Substantia nigra (tissue), 51 donors: ENCODE measurements at places on chromosomes 4 and X.

GRCh38 chr4:154973244-154974035 is 192.4 kb downstream of the RBM46 start:
- DNase-seq: no peak

DNA sequence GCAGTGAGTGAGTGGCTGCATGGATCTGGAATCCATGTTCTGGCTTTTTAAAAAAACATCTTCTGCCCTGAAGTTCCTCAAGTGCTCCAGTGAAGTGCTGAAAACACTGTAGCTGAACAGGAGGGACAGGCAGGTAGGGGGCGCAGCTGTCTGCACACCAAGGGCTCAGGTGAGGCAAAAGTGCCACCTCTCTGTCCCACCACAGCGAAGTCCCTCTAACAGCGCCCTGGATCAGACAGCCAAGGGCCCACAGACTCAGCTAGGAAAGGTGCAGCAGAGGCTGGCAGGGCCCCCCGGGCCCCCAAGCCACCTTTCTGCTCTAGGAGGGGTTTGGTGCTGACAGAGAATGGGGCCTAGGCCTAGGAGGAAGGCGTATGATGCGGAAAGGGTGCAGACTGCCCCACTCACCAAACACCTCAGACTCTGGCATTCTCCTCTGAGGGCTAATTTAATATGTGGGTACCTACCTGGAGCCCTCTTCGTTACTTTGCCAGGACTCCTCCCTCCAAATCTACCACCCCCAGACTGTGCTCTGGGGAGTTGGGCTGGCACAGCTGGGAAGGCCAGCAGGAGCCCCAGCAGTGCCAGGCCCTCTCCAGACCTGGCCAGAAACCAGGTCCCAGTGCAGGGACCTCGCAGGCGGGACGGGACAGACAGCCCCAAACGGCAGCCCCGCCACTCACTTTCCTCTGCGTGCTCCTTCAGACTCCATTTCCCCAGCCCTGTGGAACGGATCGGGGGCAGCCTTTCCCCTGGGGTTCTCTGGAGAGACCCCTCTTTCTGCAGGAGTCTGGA is 73.7 kb downstream of the ENPP6 start:
- DNase-seq: no peak

- DNase-seq: no peak
Measured at GRCh38 chr4:7045961-7046921, 3.1 kb downstream of the TADA2B start.

GRCh38 chr4:60019180-60019579 is 1180.9 kb upstream of the ADGRL3 start:
- DNase-seq: no peak

GRCh38 chr4:147590249-147590920 is 26.8 kb upstream of the TMEM184C start:
- DNase-seq: peak; percentile 30

DNA sequence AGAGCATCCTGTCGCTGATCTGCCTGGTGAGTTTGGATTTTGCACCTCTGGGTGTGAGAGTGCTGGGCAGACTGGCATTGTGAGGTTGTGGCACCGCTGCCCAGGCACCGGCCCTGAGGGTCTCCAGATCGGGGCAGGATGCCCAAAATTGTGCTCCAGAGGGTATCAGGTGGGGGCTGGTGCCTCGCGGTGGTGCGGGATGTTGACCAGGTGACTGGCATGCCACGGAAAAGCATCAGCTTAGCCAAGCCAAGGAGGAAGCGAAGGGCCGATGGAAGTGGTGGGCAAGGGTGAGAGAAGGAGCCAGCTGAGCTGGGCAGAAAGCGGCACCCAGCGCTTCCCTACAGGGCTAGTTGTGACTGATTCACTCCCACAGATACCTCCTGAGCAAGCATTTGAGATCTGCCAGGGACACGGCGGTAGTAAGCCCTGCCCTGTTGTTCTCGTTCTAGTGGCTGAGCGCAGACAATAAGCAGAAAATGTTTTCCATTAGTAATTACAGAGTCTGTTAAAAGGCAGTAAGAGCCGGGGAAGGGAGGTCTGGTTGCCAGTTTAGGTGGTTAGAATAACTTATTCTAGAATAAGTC is 809 bp downstream of the ZFP92 start:
- no peak for DNase-seq

GRCh38 chr4:3451956-3452355 is 10.2 kb downstream of the HGFAC start:
- no peak for DNase-seq

DNA sequence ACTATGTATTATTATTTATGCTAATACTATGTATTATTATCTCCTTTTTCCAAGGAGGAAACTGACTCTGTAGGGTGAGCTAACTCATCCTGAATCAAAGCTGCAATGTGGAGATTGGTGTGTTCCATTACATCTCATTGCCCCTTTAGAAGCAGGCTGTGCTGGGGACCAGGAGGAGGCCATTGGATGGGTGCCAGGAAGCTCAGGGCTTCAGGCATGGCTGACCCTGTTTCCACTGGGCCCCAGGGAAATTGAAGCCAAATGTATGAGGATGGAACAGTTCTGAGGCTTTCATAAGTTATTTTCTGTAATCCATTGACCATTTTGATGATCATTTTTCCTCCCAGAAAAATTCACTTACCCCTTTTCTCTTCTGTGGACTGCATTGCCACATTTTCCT is 418.8 kb upstream of the ZFP42 start:
- no peak for DNase-seq

- DNase-seq: no peak
Measured at GRCh38 chr4:11824566-11824965, 395.9 kb upstream of the HS3ST1 start.

DNA sequence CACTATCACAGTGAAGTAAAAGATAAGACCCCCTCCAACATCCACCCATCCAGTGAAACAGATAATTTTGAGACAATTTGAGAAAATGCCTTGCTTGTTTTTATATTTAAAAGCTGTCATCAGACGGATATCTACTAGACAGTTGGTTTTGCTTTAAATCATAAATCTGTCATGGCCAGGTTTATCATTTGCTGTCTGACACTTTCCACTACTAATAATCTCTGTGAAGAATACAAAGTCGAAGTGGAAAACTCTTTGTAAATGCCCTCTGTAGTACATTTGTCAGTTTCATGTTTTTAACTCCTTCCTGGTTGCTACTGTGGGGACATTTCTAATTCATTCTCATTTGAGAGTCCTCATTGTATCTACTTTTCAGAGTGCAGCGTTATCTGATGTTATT is 1606.2 kb upstream of the PCDH7 start:
- no peak for DNase-seq

DNA sequence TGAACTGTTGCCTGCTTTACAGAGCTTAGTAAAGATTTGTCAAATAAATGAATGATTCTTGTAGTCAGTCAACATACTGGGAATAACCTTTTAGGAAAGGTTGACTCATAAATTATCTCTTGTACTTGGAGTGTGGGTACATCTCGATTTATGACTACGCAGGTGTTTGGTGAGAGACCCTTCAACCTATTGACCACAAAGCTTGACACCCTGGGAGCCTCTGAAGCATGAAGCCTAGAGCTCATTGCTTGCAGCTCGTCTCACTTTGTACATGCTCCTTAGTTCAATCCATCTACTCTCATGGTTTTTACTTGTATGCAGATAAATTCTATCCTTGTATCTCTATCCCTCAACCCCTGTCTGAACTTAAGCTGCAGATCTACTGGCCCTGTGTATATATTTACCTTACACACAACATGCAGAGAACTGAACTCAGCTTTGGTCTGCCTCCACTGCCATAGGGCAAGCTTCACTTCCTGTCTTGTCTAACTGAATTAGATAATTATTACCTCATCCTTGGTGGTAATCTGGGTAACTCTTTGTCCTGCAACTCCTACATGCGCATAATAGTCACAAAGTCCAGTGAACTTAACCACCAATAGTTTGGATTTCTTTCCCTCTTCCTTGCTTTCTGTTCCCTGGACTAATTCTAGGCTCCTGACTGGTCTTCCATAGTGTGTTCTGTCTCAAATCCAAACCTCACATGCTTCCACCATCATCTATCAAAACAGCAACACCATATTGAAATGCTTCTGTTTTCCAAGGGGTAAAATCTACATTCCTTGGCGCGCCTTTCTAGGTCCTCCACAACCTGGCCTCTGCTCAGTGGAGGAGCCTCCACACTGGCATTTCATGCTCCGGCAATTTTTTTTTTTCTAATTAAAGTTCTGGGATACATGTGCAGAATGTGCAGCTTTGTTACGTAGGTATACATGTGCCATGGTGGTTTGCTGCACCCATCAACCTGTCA is 32.2 kb upstream of the FAT1 start:
- no peak for DNase-seq

DNA sequence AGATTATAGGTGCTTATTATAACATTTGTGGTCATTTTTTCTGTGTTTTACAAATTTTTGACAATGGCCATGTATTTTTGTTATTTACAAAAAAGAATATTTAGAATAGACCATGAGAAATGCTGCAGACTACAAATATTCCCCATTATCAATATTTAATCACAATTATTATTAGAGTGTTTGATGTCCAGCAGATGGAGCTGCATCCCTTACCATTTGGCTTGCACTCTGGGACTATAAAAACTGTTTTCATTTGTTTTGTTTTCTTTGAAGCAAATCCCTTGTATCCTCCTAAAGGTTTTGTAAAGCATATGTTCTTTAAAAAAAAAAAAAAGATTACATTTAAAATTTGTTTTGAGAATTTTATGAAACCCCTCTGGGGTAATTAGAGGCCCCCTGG is 85.6 kb upstream of the CXorf66 start:
- no peak for DNase-seq

- DNase-seq: no peak
Measured at GRCh38 chrX:68376373-68376772, 56.9 kb downstream of the OPHN1 start.

DNA sequence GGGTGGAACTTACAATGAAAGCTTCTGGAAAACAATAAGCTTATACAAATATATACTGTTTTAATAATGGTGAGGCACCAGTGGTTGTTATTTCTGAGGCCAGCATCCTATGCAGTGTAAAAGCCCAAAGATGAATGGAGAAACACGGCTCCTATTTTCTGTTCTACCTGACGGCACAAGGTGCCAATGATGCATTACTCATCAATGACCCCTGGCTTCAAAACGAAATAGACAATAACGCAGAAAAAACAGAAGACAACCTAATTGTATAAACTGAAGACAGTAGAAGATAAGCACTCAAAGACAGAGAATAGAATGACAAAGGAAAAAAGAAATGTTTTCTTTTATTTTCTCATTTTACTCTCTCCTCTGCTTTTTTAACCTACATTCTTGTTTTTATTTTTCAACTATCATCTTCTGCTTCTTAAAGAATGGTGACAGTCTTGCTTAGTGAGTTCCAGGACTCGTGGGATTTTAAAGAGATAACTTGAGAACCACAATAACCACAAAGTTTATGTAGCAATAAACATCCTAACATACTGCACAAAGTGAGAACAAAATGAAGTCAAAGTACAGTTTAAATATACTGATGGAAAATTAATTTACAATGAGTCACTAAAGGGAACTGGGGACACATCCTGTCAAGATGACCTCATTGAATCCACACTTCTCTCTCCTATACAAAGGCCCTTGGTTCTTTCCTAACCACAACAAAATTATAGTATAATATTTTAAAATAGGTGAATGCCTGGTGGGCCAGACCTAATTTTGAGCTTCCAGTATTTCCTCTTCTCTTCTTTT is 169.8 kb downstream of the BTC start:
- no peak for DNase-seq

DNA sequence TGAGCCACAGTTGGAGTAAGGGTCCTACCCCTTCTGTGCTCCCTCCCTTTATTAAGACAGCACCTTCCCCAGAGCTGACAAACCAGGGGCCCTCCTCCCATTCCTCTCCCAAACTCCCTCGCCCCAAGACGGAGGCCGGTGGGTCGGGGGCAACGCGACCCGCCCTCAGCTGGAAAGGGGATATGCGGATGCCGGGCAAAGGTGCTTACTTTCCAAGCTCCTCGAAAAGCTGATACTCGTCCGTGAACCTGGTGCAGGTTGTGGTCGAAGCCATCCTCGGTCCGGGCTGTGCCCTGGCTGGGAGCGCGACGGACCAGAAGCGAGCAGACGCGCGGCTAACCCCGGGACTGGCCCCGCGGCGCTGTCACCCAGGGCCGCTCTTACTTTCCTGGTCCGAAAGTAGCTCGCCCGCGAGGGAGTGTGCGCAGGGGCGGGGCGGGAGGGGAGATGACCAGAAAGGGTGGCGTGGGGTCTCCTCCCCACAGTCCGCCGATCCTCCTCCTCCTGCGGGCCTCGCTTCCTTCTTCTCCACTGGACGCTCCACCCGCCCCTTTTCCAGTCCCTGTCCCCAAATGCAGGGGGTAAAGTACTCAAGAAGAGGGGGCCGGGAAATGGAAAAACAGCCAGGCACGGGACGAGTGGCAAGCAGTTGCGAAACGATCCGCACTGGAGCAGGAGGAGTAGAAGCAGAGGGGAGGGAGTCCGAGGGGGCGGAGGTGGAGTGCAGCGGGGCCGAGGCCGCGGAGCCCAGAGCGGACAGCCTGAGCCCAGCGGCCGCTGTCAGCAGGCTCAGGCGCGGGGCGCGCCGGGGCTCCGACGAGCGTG is 531 bp downstream of the CAMK2D start:
- peak; percentile 66 for DNase-seq

DNA sequence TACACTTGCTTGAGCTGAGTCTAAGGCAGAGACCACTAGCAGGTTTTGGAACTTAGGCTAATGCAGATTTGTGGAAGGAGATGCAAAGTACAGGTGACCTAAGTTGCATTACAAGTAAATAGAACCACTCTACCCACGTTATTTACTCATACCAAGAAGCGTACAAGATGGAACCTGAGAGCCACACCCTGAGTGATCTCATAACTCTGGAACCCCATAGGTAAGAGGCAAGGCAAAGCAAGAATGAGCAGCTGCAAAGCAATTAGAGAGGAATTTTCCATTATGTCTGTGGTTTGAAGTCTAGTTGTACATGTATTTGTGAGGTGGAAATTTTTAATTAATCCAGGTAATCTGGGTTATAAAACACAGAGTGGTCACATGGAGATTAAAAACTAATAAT is 55.4 kb downstream of the CC2D2A start:
- DNase-seq: no peak

DNA sequence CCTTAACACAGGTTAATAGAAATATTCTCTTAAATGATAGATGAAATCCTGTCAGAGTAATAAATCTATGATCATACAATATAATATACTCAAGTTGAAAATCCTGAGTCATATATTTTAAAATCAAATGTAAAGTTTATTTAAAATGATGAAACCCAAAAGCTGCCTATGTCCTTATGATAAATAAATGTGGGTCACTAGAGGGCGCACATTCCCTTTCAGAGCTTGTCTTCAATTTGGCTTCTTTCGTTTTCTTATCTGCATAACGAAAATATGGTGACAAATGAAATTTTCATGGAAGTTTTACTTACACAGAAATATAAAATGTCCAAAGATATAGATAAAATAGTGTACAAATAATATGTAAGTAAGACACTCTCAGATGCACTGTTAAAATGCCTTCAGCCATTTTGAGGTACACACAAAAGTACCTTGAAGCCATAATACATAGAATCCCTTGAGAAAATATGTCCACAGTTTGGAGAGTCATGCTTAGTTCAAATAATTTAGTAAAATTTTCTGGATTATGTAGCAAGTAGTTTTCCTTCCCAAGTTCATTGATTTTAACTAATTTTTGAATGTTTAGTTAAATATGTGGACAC is 680.4 kb downstream of the DMD start:
- DNase-seq: peak; percentile 0

- peak; percentile 0 for DNase-seq
Measured at GRCh38 chrX:31036895-31037294, 34.9 kb downstream of the FTHL17 start.

- no peak for DNase-seq
Measured at GRCh38 chr4:141636771-141637460, 533 bp downstream of the IL15 start.

GRCh38 chr4:103934178-103934789 is 214.5 kb upstream of the TACR3 start:
- DNase-seq: no peak
